LoVo (cell line): ENCODE measurements at places on chromosomes 16 and 17.

GRCh38 chr16:31333686-31334649 lies 21.0 kb upstream of the ITGAX start:
- no peak for DNase-seq

- no peak for DNase-seq
Measured at GRCh38 chr16:85803570-85803969, 4.1 kb downstream of the COX4I1 start.

DNA sequence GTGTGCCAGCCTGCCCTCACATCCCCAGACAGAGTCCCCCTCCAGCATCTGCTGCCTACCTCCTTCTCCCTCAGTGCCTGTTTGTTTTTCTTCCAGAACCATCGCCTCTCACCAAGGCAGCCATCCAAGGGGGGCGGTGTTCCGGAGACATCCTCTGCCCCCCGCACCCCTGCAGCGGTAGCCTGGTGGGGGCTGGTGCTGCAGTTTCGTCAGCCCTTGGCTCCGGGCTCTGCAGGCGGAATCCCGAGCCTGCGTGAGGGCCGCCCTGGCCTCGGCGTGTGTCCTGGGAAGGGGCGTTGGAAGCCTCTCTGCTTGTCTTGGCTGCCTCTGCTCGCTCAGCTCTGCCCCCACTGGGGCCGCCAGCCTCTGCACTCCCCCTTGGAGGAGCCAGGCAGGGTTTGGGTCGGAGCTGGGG lies 126.0 kb upstream of the CIBAR2 start:
- no peak for DNase-seq

DNA sequence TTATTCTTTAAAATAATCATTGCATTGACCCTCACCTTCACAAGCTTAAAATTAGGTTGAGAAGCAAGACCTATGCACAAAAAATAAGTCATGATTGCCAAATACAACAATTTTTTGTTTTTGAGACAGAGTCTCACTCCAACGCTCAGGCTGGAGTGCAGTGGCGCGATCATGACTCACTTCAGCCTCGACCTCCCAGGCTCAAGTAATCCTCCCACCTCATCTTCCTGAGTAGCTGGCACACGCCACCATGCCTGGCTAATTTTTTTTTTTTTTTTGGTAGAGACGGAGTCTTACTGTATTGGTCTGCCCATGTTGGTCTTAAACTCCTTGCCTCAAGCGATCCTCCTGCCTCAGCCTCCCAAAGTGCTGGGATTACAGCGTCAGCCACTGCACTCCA lies 24.2 kb downstream of the ZNF652 start:
- DNase-seq: no peak

DNA sequence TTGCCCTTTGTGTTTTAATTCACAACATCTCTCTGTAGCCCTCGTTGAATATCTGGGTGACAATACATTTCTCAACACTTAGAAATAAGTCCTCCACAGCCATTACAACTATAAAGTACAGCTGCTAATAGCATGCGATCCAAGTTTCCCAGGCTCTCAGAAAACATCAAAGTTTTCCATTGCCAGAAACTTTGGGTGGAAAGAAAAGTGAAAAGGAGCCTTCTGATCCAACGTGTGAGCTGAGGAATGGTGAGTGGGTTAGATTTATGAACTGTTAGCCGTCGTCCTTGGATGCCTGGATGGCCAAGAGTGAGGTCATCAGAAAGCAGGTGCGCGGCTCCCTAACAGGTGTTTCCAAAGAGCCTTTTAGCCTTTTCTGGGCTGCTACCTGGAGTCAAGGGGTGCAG lies 258.0 kb downstream of the PMP22 start:
- DNase-seq: no peak

- no peak for DNase-seq
Measured at GRCh38 chr16:13883881-13884280, 36.1 kb upstream of the ERCC4 start.

DNA sequence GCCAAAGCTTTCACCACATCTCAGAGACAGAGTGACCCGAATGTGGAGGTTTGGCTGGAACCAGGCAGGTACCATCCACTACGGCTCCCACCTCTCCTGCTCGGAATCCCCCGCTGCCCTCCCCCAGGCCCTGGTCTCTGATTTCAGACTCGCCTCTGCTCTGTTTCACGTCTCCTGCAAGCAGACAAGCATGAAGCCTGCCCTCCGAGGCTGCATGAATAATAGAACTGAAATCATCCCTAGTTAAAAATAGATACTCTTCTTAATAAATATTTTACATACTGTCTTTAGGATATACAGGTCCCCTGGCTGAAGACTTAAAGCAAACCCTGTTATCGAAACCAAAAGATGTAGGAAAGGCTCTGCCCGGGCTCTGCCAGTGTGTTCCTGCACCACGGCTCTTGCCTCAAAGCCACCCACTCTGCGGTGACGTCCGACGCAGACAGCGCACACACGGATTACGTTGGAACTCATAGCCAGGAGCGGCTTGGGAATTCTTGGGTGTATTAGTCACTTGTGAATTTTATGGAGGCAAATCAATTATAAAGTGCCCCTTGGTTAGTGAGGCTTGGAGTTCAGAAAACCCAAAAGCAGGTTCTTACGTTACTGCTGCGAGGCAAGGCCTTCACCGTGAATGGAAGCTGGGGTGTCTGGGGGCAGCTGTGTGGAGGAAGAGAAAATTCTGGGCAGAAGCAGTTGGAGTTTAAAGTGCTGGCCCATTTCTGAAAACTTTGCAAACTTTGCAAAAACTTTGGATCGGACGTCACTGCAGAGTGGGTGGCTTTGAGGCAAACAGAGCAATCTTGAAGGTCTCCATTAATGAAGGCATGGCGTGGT lies 25.6 kb upstream of the NPTX1 start:
- no peak for DNase-seq

DNA sequence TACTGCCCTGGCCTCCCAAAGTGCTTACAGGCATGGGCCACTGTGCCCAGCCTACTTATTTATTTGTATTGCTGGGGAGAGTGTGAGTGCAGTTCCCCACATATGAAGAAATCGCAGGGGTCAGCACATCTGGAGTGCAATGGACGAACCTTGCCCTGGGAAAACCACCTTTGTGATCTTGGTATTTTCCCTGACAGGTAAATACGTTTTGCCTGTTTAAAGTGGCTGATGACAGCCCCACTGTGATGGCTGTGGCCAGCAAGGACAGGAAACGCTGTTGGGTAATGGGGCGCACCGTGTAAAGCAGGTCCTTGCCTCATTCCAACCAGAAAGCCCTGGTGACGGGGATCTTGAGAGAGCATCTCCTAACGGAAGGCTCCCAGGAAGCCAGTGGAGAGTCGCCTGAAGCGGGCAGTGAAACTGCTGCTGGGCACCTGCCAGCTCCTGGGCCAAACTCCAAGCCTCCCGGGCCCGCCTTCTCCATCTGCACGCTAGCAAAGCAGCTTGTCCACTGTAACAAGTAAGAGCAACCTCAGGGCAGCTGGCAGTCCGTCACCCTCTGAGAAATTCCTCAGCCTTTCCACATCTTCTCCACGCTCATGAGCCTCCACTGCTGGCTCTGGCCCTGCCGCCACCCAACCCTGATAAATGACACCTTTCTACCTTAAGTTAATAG lies 17.5 kb downstream of the EMC8 start:
- no peak for DNase-seq

DNA sequence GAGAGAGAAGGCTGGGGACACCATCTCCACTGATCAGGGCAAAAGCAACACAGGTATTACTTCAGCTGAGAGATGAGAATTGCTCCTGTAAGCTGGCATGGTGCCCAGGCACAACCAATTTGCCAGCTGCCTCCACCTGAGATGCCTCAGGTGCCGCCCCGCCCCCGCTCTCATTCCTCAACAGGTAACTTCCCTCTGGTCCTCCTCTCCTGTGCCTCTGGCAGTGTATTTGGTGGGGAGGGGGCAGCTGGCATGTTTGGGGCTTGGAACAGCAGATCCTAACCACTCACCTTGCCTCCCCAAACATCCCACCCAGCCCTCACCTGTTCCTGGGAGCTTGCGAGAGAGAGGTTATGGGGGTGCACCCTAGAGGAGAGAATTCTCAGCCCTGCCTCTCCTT lies 2.9 kb upstream of the SRCIN1 start:
- peak; percentile 21 for DNase-seq

- DNase-seq: no peak
Measured at GRCh38 chr16:73028721-73029361, 19.1 kb downstream of the ZFHX3 start.

- no peak for DNase-seq
Measured at GRCh38 chr17:58277802-58278595, 2.7 kb downstream of the MPO start.

GRCh38 chr16:55534756-55535155 lies 25.9 kb downstream of the LPCAT2 start:
- DNase-seq: no peak

GRCh38 chr16:47063011-47063724 lies 80.6 kb downstream of the NETO2 start:
- no peak for DNase-seq

DNA sequence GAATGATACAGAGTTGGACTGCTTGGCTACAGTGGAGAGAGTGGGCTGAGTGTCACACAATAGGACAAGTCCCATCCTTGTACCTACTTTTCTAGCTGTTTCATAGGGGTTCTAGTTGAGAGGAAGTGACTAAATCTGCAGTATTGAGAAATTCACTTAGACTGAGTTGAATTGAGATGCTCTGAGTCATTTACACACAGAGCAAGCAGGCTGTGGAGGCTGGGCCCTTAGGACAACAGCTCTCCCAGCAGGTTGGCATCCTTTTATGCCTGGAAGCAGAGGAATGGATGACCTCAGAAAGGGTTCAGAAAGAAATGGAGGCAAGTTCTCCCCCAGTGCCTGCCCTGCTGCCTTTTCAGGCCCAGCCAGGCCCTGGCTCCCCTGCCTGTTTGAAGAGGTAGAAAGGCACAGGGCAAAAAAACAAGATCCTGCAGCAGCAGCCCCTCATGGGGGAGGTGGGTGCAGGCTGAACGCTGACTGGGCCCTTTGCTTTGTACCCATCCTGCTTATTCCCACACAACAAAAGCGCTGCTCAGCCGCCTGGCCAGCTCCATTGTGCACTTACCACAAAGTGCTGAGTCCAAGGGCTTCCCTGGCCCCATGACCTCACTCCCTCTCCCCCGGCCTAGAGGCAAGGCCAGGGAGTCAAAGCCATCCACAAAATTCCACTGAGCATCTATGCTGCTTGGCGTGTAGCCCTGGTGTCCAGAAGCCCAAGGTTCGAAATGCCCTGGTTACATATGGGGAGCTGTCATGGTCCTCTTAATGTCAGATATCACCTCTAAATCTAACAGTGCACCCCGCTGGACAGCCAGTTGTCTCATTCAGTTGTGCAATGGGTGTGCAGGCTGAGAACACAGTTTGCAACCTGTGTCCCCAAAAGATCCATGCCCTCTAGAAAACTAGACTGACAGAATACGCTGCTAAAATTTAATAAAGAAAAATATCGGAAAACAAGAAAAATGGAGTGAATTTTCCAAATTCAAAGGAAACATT lies 5.4 kb upstream of the CRYBA1 start:
- DNase-seq: peak; percentile 68

- DNase-seq: no peak
Measured at GRCh38 chr16:17512636-17513220, 42.0 kb upstream of the XYLT1 start.

DNA sequence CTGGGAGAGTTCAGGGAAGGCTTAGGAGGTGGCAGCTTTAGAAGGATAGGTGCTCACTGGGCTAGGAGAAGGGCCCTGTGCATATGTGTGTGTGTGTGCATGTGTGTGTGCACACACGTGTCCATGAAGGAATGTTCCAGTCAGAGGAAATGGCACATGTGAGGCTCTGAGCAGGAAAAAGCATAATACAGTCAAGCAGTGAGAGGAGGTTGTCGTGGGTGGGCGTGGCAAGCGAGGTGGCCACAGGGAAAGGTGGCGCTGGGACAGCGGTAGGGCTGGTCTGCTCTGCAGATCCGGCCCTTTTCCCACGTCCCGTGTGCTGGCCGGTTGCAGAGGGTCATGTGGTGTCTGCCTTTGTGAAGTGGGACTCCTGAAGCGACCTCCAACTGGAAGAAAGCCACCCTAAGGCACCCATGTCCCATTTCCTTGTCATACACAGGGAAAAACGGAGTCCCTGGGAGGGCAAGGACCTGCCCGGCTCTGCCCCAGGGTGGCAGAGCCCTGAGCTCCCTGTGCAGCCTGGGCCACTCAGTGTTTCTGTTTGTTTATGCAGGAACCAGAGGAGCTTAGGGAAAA lies 40.1 kb downstream of the NT5M start:
- no peak for DNase-seq

GRCh38 chr17:58630883-58631522 lies 60.8 kb downstream of the TEX14 start:
- DNase-seq: no peak

GRCh38 chr17:14460516-14461226 lies 159.8 kb downstream of the HS3ST3B1 start:
- no peak for DNase-seq

GRCh38 chr16:15521390-15521757 lies 87.0 kb downstream of the BMERB1 start:
- no peak for DNase-seq

- peak; percentile 50 for DNase-seq
Measured at GRCh38 chr16:57186872-57187854, 1.0 kb downstream of the RSPRY1 start.

GRCh38 chr17:69060822-69061221 lies at the start of gene ABCA9:
TSS of gene ABCA9 (minus strand) at chr17:69060927. CDS start at chr17:69051126, 9,801 bp downstream.
- no peak for DNase-seq

- no peak for DNase-seq
Measured at GRCh38 chr17:80940171-80941123, 51.2 kb upstream of the CHMP6 start.

- no peak for DNase-seq
Measured at GRCh38 chr16:48004141-48004695, 151.6 kb downstream of the ABCC12 start.

DNA sequence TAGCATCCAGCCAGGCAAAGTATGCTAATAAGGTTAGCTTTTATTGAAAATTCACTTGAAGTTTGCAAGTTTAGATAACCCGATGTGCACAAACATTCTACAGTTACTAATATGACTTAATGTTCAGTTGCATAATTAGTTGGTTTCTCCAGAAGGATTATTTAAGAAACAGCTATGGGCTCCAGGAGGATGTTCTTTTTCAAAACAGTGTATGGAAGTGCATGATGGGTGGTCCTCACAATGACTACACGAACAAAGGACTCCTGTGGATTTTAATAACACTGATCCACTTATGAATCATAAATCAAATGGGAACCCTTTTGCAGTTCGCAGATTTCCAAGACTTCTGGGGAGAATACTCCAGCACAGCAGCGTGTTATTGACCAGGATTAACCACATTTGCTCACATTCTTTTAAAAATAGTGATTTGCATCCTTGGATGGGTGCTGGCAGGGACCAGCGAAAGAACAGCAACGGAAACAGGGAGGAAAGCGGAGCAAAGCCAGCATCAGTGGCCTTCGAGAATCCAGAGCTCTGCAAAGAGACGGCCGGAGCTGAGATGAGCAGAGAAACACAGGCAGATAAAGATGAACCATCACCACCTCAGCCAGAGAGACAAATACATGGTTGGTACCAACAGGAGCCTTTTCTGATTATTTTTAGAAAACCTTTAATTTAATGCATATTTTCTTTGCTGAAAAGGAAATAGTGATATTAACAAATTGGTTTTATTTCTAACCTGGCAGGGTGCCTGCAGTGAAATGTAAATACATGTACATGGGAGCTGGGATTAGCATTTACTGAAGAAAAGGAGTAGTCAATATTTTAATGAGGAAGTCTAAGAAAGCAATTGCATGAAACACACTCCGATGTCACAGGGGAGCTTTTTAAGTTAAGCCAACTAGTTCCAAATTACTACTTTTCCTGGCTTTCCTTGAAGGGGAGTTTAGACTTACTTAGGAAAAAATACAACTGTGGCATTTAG lies 623.2 kb upstream of the ZFHX3 start:
- DNase-seq: no peak
